ENCODE measurements at places on chromosomes 7 and 10.
A peak's percentile ranks its signal among the peaks of the same experiment; 100 is the strongest.

DNA sequence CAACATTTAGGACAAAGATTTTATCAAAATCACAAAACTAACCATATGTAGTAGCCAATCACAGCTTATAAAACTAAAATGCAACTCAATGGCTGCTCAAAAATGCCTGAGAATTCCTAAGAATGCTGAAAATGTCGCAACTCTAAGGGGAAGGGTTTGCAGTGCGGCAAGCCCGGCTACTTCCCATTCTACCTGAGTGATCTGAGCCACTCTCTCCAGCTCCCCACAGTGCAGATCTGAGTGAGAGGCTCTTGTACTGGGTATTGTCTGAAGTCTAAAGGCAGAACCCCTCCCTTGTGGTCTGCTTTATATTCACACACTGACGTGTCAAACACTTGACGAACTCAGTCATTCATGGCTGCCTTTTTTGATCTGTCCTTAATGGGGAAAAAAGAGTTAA is 28.9 kb downstream of the RAB11FIP2 start:
- DNase-seq, result no peak

DNA sequence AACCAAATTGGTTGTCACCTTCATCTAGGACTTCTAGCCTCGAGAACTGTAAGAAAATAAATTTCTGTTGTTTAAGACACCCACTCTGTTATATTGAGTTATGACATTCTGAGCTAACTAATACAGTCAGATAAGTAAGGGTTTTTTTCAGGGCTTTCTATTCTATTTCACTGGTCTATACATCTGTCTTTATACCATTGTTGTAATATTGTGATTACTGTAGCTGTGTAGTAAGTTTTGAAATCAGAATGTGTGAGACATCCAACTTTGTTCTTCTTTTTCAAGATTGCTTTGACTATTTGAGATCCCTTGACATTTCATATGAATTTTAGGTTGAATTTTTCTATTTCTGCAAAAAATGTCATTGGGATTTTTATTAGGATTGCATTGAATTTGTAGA is 7.5 kb downstream of the IFIT1 start:
- DNase-seq, result no peak

DNA sequence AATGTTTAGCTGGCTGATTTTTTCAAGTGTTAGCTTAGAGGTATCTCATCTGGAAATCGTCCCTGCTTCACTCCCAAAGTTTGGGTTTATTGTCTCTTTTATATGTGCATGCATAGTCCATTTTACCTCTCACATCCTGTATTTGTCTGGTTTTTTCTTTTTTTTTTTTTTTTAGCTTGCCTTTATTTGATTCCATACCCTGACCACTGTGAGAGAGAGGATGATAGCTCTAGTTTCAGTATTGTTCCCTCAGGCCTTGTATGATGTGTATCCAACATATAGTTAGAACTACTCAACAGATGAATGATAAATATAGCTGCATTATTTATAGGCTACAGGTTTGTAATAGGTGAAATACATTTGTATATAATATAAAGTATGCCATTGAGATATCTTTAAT is 29.9 kb downstream of the PCGF5 start:
- DNase-seq, result no peak

- no peak for DNase-seq
Measured at GRCh38 chr7:105202616-105203015, 186.1 kb downstream of the SRPK2 start.

GRCh38 chr10:132766291-132766690 is 19.7 kb downstream of the NKX6-2 start:
- no peak for DNase-seq

GRCh38 chr7:114922026-114922651 is at the start of gene MDFIC:
TSS of gene MDFIC (plus strand) at chr7:114922094. CDS start at chr7:114923034, 940 bp downstream.
- peak; percentile 28 for DNase-seq

GRCh38 chr7:137091396-137091795 is 222.9 kb downstream of the CHRM2 start:
- no peak for DNase-seq

DNA sequence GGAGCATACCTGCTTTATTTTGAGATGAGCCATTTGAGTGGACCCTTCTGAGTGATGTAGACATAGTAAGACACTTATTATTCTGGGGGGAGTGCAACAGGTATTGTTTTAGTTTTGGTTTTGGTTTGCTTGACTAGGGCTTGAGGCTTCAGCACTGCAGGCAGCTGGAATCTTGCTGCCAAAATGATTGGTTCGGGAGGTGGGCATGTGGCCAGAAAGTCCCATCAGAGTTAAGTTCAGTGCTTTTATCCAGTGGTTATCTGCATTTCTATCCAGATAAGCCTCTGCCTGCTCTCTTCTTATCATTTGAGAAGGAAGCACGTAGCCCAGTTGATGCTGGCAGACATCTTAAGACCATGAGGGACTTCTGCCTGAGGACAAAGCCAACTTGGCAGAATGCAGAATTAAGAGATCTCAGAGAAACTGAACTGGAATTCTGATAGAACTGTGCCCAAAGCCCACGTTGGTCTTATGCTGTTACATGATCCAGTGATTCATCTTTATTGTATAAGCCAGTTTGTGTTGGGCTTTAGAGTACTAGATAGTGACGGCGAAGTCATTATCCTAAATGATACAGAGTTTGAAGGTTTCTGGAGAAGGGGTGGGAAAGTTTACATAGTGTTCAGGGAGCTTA is 9.6 kb upstream of the JAZF1 start:
- no peak for DNase-seq

- DNase-seq, result no peak
Measured at GRCh38 chr10:82383350-82383749, 508.4 kb downstream of the NRG3 start.

GRCh38 chr7:127587663-127588018 is 570 bp upstream of the ARF5 start:
- DNase-seq, result no peak

DNA sequence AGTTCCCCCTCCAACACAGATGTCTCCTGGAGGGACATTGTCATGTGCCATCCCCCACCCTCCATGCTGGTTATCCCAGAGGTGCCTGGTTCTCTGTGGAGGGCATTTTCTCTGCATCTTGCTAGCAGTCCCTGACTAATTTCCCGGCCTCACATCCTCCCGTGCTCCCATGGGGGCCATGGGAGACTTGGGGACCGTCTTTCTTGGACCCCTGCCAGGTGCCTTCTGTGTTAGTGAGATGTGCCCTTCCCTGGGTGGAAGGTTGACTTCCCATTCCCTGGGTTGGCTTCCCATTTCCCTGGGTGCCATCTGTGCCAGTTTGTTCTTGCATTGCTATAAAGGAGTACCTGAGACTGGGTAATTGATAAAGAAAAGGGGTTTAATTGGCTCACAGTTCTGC is 22.5 kb upstream of the GNA12 start:
- DNase-seq, result no peak

GRCh38 chr7:23456093-23456492 is 14.2 kb downstream of the IGF2BP3 start:
- no peak for DNase-seq

- DNase-seq, result no peak
Measured at GRCh38 chr7:92768501-92769393, 67.6 kb downstream of the CDK6 start.

- DNase-seq, result no peak
Measured at GRCh38 chr7:112049555-112050249, 156.5 kb downstream of the DOCK4 start.

DNA sequence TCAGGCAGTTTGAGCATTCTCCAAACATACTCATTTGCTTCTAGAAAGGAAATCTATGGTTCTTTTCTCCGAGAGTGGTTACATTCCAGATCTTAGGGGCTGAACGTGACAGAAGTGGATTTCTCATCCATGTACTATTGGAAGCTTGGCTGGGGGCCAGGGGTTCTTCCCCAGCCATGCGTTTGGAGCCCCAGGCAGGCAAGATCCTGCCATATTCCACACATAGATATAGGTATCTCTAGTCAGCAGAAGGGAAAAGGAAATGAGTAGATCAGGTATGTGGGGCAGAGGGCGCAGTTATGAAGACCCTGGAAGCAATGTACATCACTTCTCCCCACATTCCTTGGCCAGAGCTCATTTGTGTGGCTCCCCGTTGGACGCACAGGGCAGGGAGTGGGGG is 299.8 kb downstream of the CCDC3 start:
- no peak for DNase-seq

DNA sequence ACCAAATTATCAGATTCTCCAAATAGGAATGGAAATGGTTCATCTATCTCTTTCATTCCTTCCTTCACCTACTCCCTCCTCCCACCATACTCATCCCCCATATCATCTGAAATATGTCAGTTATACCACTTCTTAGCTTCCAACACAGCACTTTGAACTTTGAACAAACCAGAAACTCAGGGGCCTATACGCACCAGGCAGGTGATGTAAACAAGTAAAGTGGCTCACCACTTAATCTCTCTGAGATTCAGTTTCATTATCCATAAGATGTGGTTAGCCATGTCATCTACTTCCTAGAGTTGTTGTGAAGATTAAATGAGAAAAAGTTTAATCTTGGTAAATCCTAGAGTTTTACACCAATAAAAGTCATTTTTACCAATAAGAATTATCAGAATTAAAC is 65.9 kb upstream of the LRRN3 start:
- no peak for DNase-seq

- DNase-seq, result no peak
Measured at GRCh38 chr7:935164-935873, 19.2 kb downstream of the ADAP1 start.

DNA sequence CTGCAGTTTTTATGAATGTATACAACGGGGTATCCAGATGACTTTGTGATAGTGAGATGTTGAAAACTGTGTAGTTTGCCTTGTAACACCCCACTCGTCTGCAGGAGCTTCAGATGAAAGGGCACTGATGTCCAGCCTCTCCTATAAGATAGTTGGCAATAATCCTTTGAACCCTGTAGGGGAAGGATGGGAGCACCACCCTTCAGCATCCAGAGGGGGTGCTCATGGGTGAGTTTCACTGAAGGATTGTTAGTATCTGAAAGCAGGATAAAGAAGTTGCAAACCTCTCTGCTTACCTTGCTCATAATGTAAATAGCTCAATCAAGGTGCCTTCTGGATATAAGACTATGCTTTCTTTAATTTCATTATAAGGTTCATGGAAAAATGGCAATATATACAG is 201.5 kb downstream of the TMEM178B start:
- no peak for DNase-seq

GRCh38 chr10:124248056-124249045 is 155.0 kb upstream of the CHST15 start:
- DNase-seq, result no peak

GRCh38 chr7:74466196-74466813 is 12.6 kb downstream of the GTF2IRD1 start:
- DNase-seq, result no peak

- no peak for DNase-seq
Measured at GRCh38 chr7:71422104-71422503, 290.2 kb downstream of the GALNT17 start.

DNA sequence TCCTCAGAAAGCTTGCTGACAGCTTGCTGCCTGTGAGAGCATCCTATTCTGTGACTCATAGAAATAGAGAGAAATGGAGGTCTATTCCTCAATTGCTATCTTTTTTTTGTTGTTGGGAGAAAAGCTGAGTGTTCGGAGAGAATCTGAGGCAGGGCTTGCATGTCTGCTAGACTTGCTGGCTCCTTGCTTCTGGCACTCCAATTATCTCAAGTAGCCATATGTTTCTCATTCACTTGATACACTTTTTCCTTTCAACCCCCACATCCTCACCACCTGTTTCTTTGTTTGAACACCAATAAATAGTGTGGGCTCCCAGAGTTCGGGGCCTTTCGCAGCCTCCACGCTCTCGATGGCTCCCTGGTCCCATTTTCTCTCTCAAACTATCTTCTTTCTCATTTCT is 172.2 kb downstream of the SH2D4B start:
- no peak for DNase-seq

- DNase-seq, result no peak
Measured at GRCh38 chr7:83337050-83337449, 174.4 kb upstream of the PCLO start.

DNA sequence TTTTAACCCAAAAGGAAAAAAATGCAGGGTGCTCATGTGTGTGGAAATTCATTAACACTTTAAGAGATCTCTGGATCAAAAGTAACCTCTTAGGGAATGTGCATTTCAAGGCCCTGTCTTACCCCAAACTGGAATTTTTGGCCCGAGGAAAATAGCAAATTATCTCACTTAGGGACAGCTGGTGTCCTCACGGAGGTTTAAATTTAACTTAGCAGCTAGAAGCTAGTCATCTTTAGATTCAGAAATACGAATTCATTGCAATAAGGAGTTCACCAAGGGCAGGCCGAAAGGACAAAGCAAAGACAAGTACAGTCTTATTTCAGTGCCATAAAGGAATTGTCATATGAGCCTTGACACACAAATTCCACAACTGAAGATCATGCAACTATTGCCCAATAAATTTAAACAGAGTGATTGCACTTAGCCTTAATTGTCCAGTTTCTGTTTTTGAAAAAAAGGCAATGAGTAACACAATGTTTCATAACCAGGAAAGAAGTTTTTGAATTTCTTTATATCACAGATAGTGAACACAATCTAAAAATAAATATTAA is 22.4 kb upstream of the SEMA3C start:
- DNase-seq, result peak; percentile 60

- DNase-seq, result no peak
Measured at GRCh38 chr7:156845379-156846101, 47.4 kb downstream of the LMBR1 start.

GRCh38 chr10:108249940-108250339 is 1085.4 kb upstream of the SORCS1 start:
- no peak for DNase-seq

Data from GM04503 (cell line).